Left kidney (tissue), 8 donors: ENCODE measurements at places on chromosomes 12 and 14.

DNA sequence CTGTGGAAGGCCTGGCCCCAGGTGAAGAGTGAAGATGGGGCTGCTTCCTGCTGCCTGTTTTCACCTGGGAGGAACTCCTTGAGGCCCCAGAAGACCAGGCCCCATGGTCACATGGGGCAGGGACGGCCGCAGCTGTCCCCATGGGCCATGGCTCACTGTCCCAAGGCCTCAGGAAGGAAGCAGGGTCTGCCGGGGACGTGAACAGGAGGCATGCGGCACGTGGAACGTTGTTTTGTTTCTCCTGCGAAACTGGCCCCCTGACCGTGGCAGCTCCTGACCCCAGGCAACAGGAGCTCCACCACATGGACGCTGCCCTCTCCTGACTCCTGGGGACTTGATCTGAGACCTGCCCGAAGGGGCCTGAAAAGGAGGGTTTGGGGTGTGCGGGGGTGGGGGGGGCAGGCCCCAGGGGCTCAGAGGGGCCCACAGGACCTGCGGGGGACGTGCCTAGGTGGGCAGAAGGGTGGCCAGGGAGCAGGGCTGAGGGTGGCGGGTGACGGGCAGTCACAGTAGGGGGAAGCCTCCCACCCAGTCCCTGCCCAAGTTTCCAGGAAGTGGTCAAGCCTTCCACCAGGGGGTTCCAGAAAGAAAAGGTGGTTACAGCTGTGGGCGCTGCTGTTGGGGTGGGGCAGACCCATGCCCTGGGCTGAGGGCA lies 41.4 kb downstream of the LRCOL1 start:
- DNase-seq = no peak

GRCh38 chr12:64893961-64894360 lies 69.5 kb downstream of the TBC1D30 start:
- DNase-seq = no peak

DNA sequence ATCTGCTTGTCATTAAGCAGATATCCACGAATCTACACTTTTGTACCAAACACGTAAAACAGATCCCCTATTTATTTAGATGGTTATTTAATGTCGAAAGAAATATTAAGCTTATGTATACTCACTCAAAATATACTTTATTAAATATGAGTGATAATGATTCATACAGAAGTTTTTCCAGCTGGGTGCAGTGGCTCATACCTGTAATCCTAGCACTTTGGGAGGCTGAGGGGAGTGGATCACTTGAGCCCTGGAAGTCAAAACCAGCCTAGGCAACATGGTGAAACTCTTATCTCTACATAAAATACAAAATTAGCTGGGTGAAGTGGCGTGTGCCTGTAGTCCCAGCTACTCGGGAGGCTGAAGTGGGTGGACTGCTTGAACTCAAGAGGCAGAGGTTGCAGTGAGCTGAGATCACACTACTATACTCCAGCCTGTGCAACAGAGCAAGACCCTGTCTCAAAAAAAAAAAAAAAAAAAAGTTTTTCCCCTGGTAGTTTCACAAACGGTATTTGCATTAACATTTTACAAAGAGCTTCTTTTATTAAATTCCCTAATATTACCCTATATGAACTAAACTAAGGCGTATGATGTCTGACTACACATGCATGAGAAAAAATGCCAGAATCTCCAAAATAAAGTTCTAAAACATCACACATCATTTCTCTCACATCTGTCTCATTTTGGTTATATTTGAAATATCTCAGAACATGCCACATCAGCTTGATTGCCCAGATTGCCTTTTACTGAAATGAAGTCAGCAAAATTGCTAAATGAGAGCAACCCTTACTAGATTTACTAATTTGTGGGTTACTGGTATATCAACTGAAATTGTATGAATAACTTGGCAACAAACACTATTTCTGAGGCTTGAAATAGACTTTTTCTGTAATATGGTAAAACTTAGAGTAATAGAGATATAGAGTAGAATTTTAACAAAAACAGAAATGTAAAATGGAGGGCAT lies 74.9 kb downstream of the PAWR start:
- no peak for DNase-seq

DNA sequence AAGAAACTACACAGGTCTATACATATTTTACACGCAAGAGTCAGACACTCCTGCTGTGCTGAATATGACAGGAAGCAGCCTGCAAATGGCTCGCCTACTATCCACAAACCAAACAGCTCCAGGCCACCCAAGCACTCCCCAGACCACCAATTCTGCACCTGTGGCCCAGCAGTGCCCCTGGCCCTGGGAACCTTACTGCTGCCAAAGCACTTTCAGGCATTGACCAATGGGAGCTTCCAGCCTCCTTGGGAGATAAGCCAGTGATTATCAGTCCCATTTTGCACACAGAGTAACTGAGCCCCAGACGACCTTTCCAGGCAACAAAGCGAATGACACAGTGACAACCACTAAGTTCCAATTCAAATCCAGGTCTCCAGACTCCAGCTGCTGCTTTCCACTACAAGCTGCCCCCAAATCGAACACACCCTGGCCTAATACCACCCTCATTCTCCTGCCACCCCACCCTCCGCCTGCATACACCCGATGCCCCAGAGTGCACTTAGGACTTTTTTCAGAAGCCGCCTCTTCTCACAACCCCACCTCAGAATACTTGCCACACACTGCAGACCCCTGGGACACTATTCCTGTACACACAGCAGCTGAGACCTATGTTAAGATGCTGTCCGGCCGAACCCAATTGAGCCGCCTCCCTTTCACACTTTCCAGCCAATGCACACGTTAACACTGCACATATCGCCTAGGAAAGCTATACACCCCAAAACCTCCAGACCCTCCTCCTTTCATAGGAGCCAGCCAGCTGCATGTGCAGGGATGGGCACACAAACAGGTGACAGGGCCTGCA lies 126.1 kb upstream of the PRMT8 start:
- no peak for DNase-seq

DNA sequence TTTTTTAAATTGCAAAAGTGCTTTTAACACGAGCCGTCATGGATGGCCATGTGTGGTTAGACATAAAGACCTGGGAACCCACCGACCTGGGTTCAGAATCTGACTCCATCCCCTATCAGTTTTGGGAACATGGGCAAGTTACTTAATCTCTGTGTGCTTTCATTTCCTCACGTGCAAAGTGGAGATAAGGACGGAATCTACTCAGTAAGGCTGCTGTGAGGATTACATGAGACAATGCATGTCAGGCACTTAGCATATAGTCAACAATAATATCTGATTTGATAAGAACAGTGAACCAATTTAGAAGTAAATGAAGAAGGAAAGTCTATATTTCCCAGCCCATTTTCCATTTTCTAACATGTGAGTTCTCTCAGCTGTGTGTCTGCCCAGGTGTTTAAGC lies 235.4 kb downstream of the SUDS3 start:
- no peak for DNase-seq

GRCh38 chr12:117155278-117156060 lies 34.8 kb downstream of the FBXO21 start:
- peak; percentile 26 for DNase-seq

GRCh38 chr12:9773216-9773877 lies 12.6 kb upstream of the CD69 start:
- no peak for DNase-seq

GRCh38 chr12:12685305-12685704 lies 10.7 kb downstream of the GPR19 start:
- DNase-seq = no peak

DNA sequence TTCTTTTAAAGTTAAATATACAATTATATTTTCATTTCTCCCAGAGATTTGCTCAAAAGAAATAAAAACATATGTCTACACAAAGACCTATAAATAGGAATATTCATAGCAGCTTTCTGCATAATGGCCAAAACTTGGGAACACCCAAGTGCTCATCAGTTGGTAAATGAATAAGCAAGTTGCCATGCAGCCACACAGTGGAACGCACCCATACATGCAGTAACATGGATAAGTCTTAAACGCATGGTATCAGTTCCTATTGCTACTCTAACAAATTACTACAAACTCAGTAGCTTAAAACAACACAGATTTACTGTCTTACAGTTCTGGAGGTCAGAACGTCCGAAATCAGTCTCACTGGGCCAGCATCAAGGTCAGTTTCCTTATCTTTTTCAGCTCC lies 78.5 kb downstream of the DPF3 start:
- DNase-seq = no peak

GRCh38 chr12:98406378-98406777 lies 109.0 kb upstream of the TMPO start:
- no peak for DNase-seq

DNA sequence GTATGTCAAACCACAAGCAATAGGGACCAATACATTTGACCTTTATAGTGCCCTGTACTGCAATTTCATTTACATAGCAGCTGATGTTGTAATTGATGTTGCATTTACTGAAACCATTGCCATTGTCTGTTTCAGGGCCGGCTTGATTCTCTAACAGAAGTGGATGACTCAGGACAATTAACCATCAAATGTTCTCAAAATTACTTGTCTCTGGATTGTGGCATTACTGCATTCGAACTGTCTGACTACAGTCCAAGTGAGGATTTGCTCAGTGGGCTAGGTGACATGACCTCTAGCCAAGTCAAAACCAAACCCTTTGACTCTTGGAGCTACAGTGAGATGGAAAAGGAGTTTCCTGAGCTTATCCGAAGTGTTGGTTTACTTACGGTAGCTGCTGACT lies 216.0 kb downstream of the AKAP6 start:
- no peak for DNase-seq

- DNase-seq = no peak
These were observed 1406.8 kb upstream of the TMEM132C start for GRCh38 chr12:126860210-126860609.

GRCh38 chr12:123939716-123940626 lies 32.7 kb downstream of the CCDC92 start:
- DNase-seq = no peak

DNA sequence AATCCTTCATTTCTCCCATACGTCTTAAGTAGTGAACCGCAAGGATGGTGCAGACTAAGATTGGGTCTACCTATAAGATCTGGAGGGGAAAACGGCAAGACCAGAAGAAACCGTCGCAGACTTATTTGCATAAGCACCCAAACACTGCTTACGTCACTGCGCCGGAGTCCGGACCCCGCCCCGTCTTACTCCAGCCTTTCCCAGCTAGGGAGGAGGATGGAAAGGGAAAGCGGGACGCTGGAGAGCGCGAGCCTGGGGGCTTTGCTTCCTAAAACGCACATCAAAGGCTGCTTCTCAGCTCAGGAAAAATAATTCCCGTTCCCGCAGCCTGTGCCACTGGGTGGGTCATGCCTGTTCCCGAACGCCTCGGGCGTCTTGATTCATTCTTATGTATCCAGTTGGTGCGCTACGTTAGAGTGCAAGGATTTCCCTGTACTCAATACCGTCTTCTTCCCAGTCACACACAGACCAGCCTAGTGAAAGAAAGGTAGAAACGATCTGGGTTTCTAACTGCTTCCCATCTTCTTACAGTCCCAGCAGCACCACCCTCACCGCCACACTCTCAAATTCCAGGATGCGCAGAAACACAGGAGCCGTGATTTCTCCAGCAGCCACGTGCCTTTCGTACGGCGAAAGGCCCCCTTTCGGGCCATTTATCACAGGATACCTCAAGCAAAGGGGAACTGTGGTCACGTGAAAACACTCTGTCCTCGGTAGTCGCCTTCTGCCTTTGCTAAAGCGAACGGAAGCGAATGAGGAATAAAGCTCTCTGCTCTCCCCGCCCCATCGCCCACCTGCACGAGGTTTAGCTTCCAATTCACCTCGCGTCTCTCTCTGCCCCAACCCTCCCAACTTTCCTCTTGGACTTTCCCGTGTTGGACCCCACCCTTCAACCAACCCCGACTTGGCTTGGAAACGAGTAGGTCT lies 1.1 kb downstream of the SLC6A15 start:
- peak; percentile 68 for DNase-seq

DNA sequence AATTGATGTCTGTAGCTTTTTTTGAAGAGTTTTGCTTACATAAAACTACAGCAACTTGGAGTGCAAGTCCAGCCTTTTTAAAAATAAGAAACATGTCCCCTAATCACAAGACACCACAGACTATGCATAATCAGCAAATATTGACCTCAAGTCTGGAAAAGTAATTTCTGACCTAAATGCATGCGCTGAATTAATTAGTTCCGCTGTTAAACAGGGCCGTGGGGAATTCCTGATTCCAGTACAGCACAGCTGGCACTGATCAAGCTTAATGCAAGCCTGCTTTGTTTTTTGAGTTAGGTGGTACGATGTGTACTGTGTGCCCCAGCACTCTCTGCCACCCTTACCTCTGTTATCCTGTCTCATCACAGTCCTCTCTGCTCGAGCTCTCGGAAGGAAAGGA lies 9.2 kb downstream of the MLH3 start:
- DNase-seq = no peak

GRCh38 chr12:47121146-47121545 lies 41.4 kb upstream of the AMIGO2 start:
- DNase-seq = no peak

- no peak for DNase-seq
These were observed 276.8 kb downstream of the ADGRD1 start for GRCh38 chr12:131230340-131231031.

DNA sequence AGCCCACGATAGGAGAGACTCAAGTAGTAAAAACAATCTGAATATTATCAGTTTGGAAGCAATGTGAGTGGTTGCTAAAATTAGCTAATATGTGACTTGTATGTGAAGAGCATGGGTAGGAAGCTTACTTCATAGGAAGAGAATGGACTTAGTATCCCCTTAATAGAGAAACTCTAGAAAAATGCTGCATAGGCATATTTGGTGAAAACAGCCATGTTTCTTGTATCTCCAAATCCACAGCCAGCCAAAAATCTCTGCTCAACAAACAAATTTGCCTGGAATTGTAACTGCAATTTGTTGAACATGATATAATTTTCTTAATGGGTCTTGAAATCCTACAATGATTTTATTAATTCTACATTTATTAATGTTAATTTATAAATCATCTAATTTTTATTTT lies 1252.9 kb upstream of the TMEM132C start:
- no peak for DNase-seq

GRCh38 chr12:24931666-24932405 lies 17.1 kb downstream of the BCAT1 start:
- DNase-seq = no peak

DNA sequence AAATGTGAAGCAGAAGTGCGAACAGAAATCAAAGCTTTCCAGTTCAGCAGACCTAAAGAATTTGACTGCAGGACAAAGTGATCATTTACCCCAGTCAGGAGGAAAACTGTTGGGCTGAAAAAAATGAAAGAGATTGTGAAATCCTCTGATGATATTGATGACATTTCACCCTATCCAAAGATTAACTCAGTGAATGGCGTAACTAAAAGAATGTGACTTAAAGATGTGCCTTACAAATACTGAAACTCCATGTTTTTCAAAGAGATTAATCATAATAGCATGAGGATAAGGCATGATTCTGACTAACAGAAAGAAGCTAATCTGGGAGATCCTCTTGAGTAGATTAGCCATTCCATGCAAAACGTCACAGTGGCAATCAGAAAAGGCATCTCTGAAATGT lies 225.6 kb downstream of the DUSP6 start:
- no peak for DNase-seq
